Hindlimb muscle (tissue), 1 donor: ENCODE measurements at places on chromosomes 3 and 15.

- DNase-seq, result no peak
Measured at GRCh38 chr3:114973536-114973935, 173.6 kb downstream of the ZBTB20 start.

- DNase-seq, result no peak
Measured at GRCh38 chr3:124903896-124904834, 17.0 kb upstream of the ITGB5 start.

GRCh38 chr3:72553298-72553697 is 294.9 kb downstream of the SHQ1 start:
- no peak for DNase-seq

DNA sequence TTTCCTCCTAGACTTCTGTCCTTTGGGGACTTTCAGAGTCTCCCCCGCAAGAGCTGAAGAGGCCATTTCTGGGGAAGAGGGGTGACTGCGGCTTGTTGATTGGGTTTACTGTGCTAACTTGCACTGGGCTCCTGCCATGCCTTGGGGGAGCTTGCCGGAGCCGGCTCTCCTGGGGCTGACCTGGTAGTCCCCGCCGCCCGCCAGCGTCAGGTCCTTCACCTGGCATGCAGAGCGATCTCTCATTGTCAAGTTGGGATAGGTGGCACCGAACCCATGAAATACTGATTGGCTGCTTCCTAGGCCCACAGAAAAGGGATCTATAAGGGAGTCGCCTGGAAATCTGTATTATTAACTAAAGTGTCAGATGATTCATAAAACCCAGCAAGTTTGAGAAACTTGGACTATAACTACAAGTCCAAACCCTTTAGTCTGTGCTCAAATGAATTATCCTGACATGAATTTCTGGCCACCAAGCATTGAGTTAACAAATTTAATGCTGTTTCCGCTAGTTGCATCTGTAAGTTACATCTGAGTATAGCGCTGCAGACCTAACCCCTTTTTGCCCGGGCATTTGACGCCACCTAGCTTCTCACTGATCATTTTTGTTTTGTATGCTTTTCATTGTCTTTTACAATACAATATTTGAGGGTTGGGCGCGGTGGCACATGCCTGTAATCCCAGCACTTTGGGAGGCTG is 607 bp upstream of the IMP3 start:
- peak; percentile 39 for DNase-seq

GRCh38 chr3:69130689-69131088 is 8.3 kb upstream of the LMOD3 start:
- no peak for DNase-seq

DNA sequence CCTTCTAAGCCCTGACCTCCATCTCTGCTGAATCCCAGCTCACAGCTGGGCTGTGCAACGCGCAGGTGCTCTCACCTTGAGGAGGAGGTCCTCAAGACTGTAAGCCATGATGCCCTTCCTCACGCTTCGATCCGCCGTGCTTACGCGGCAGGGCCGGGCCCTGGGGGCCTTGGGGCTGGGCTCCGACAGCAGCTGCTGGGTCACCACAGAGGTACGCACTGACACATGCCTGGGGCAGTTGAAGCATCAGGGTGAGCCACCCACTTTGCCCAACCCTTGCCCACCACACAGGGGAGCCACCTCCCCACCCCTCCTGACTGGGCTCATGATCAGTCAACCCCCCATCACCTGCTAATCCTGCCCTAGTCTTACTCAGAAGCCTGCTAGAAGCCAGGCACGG is 3.1 kb downstream of the CIDEC start:
- DNase-seq, result no peak

DNA sequence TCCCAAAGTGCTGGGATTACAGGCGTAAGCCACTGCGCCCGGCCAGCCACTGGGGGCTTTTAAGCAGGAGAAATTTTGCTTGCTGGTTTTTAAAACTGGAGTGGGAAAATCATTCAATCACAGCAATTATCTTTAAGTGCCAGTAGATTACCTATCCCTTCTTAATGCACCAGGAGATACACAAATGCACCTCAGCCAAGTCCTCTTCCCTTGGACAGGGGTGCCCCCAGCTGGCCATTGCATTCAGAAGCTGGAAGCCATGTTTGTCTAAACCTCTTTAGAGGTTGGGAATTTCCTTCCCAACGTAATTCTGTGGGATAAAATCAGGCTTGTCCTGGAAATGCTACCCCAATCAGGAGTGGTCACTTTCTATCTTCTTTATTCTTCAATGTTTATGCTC is 26.6 kb downstream of the MIX23 start:
- no peak for DNase-seq

GRCh38 chr3:86937306-86937791 is 53.6 kb downstream of the VGLL3 start:
- peak; percentile 42 for DNase-seq

DNA sequence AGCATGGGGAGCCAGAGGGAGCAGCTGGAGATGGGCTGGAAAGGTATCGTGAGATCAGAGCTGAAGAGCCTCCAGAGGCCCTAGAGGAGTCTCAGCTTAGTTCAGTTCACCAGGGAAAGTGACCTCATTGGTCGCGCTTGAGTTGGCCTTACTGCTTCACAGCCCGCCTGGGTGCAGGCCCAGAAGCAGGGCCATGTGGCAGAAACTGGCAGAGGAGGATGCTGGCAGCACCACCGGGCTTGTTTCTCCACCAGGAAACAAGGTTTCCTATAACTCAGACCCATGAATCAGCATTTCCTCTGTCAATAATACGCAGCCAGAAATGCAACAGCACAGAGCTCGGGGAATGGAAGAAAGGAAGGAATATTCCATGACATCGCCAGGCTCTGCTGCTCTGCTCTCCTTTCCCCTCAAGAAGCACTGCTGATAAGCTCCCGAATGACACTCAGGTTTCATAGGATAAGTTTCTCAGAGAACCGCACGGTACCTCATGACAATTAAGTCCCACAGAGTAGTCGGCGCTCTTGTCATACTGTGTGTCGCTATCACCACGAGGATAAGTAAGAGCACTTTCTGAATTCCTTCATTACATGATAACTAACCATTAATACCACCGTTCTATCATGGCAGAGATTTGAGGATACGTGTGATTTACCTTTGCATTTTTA is 147.1 kb upstream of the LPP start:
- DNase-seq, result no peak

GRCh38 chr15:58274885-58275284 is 136.7 kb downstream of the AQP9 start:
- no peak for DNase-seq

DNA sequence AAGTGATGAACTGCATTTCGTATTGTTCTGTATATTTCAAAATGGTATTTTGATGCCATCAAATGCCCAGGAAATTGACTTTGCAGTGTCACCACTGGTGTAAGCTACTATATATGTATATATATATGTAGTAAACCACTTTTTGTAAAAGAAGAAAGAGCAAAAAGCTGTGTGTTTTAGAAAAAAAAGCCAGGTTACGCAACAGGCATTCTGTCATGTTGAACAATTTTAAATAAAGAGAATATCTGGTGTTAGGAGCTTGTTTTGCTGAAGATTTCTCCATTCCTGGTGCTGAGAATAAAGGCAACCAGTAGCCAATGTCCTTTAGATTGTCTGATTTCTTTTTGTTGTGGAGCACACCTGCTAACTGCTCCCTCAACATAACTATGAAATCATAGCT is 3.7 kb upstream of the ABHD10 start:
- DNase-seq, result no peak

DNA sequence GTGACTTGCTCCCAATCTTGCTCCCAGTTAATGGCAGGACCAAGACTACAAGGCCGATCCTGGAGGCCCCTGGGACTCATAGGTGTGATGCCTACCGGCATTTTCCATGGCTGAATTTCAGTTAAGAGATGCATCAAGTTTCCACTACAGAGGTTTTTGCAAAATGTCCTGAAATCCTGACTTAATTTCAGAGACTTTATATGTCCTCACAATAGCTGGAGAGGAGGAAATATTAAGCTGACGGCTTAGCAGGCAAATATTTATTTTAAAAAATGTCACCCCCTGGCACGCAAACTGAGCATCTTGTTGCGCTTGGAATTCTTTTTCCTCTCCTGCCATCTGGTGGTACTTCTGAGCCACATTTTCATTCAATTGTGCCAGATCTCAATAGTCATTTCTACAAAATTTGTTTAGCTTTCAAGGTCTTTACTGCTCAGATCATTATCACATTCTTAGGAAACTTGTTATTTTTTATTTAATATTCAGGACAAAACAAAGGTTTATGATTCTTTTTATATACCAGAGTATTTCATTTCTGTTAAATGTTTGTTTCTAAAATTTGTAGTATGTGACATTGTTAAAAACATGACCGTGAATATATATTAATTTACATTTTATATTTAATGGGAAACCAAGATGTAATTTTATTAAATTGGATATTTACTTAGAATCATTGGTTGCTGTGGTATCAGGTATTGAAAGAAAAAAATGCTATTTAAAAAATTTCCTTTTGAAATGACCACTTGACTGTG is 189.2 kb upstream of the THRB start:
- DNase-seq, result peak; percentile 62

DNA sequence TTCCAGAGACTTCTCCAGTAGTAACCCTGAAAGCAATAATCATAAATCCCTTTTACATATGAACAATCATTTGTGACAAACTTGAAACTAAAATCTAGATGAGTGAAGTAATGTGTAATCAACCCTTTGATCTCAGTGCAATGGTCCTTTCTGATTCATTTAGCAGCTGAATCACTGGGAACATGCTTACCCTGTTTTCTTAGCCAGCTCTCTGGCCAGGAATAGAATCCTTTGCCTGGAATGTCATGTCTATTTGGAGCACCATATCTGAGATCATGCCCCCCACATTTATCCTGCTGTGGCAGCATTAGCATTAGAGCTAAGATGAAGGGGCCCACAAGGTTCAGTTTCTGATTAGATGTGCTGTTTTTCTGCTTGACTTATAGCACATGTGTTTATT is 309.8 kb downstream of the OXSM start:
- no peak for DNase-seq

DNA sequence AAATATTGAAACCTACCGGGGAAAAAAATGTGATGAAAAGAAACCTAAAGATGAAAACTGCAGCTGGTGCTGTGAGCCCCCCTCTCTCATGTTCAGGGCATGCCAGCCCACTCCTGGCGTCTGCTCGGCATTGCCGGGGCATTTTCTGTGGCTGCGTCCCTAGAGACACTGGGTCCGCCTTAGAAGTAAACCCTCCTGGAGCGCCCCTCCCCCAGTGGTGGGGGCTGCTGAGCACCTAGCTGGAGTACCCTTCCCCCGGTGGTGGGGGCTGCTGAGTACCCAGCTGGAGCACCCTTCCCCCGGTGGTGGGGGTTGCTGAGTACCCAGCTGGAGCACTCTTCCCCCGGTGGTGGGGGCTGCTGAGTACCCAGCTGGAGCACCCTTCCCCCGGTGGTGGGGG is 24.5 kb upstream of the GABRA5 start:
- no peak for DNase-seq

DNA sequence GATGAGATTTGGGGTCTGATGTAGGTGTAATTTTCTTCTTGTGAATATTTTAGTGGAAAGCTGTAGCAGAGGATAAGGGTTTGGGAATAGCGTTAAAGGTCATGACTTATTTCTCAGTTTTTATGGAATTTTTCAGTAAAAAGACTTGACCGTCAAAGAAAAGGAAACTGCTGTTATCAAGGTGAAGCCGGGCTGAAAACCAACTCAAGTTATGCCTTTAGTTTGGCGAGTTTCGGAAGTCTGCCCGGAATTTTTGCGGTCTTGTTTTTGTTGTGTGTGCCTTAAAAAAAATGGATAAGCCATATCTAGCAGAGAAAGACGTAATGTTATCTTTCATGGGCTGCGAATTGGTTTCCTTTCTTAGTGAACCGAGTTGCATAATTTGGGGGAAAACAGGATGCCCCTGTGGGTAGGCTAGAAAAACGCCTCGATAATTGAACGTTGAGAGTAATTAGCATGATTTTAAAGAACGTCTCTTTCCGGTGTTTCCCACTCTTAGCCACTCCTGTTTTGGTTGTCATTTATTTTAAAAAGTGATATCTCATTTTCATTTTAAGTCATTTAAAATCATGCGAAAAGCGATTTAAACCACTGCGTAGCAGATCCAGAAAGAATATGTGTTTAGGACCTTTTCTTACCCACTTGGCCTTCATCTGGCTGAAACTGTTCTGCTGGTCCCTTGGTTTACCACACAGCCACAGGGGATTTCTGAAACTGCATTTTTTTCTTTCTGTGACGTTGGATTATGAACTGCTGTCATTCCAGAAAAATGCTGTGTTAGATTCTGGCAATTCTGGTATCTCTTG is 1.1 kb downstream of the NFKBIZ start:
- no peak for DNase-seq

DNA sequence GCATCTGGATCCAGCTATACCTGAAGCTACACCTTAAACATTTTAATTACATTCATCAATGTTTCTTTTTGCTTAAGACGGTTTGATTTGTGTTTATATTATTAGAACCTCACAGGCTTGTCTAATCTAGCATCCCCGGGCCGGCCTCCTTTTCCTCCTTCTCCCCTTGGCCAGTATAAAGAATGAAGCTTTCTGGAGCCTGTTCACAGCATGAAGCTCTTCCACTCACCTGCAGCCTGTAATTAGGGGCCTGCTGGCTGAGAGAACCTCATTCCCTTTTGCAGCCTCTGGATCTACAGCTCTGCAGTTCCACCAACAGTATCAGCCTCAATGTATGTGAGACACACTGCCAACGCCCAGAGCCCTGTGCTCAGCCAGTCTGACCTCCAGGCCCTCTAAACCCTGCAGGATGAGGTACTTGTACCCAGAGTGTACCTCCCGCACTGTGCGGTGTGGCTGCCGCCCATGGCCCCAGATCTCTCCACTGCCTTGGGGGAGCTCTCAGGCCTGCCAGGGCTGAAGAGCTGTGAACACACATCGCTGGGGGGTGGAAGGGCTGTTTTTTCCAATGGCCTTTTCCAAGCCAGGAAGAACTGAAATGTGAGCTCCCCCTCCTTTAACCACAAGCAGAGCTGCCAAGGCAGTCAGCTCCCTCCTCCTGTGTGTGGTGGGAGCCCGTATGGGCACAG is 114.7 kb upstream of the ALDH1A3 start:
- peak; percentile 78 for DNase-seq
